ENCODE measurements at places on chromosomes 1 and 21.

DNA sequence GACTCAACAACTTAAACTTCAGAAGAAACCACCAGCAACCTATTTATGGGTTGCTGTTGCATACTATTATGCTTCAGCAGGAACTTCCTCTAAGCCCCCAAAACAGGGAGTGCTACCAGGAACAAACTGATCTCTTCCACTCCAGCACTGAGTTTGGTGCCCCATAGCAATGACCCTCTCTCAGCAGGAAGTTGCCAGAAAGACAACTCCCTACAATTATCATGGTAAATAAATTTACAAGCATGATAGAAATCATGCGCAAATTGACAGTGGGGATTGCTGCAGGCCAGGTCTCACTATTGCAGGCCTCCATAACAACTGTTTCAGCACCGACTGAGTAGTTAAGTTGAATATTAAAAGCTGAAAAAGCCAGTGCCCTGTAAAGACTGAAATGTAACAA lies 180.6 kb downstream of the PLA2G4A start:
- DNase-seq: no peak

DNA sequence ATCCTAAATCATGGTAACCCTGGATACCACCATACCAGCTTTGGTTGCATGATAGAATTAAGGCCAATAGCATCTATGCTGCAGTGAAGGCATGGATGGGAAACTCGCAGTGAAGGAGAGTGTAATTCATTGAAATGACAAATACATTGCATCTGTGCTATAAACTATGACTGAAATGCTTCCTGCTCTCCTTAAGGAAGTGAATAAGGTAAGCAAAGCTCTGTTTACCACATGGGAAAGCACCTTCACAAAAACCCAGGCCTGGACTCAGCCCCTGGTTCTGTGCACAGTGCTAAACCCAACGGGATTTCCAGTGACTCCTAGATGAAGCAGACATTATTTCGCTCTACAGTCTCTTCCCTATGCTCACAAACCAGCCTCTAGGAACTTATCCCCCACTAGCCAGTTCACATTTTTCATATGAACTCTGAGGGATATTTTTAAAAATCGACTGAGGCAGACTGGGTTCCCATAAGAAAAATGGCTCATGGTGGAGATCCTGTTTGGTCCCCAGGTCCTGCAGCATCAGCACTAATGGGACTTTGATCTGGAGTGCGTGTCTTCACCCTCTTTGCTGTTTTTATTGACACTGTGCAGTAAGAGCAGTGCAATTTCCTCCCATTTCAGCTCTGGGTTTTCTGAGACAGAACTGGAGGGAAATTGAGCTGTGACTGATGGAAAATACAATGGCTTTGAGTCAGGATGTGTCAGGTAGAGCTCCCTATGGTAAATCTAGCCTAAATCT lies 362.7 kb downstream of the SIPA1L2 start:
- no peak for DNase-seq

DNA sequence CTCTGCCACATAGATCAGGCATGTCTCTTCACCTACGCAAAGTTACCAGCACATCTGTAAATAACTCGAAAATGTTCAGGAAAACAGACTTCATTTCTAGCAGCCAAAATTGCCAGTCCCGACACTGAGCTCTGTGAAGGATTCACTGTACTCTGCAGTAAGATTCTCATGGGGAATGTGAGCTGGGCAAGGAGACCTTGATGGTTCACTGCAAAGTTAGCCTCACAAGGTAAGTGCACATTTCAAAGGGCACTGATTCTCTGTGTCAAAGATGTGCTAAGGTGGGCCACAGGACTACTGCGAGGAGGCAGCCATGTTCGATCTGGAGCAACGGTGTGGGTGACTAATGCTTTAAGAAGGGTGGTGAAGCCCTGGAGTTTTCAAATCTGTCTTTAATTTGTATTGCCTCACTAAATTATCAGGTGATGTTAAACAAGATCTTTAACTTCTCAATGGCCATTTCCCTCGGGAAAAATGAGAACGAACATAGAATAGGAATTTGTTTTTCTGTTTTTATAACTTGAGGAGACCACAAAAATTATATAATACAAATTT lies 25.2 kb downstream of the STPG1 start:
- DNase-seq: no peak

- DNase-seq: no peak
Observed at GRCh38 chr1:185314411-185314810, 2.6 kb downstream of the IVNS1ABP start.

- no peak for DNase-seq
Observed at GRCh38 chr1:181044449-181044966, 10.7 kb downstream of the MR1 start.

DNA sequence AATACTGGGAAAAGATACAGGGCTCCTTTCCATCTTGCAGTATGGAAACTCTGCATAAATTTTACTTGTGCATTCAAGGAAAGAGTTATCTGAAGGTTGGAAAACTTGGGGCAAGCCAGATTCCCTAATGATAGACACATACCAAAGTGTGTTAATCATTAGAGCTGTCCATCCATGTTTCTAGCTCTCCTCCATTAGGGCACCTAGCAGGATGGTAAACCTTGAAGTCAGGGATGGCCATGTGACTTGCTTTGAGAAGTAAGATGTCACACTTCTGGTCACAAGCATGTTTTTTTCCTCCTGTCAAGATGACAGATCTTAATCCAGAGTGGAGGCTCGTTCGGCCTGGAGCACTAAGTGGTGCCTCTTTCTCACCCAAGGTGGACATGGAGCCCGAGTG lies 241.9 kb upstream of the RUNX1 start:
- DNase-seq: no peak

DNA sequence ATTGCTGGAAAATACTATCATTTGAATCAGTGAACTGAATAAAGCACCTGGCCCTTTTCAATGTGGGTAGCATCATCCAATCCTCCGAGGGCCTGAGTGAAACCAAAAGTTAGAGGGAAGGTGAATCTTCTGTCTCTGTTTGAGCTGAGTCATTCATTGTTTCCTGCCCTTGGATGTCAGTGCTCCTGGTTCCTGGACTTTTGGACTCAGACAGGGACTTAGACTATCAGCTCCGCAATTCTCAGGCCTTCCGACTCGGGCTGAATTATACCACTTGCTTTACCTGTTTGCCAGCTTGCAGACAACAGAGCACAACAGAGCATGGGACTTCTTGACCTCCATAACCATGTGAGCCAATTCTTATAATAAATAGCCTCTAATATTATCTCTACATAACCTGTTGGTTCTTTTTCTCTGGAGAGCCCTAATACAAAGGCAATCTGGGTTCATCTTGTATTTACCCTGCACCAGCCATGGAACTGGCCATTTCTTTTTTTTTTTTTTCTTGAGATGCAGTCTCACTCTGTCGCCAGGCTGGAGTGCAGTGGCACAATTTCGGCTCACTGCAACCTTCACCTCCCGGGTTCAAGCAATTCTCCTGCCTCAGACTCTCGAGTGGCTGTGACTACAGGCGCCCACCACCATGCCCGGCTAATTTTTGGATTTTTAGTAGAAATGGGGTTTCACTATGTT lies 19.2 kb upstream of the VASH2 start:
- no peak for DNase-seq

- DNase-seq: no peak
Observed at GRCh38 chr21:16978309-16978895, 534.4 kb upstream of the CXADR start.

DNA sequence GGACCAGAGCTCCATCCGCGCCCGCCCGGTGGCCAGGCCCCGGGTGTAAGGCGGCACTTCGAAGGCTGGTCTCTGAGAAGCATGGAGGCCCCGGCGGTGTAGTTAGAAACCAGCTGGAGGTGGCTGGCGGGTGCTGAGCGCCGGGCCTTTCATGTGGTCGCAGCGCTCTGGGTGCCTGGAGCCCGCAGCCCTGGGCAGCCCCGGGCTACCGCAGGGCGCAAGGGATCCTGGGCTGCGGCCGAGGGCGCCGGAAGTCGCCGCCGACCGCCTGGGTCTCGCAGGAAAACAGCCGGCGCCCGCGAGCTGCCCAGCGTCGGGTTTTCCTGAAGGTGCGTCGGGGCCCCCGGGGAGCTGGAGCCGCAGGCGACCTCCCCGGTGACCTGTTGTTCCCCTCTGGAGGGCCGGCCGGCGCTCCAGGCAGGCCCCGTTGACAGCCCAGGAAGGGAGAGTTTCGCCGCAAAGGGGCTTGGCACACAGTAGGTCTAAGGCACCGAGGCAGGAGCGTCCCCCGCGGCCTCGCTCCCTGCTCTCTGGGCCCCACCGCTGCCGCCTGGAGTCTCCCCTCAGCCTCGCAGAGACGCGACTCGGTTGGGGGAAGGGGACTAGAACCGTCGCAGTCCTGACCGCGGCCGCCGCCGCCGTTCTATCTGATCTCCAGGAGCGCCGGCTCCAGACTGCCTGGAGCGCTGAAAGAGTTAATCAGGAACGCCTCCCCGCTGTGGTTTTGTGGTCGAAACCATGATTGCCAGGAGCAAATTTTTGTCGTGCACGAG lies 2.7 kb downstream of the GRHL3 start:
- DNase-seq: peak; percentile 40

Measured in stimulated activated CD4-positive, alpha-beta T cell treated with anti-CD3 and anti-CD28 coated beads, Interleukin-2, amount 100 ng/mL, for 4 hours (primary cell).